ENCODE measurements at places on chromosomes 16 and 17. TPM values are rescaled to one million over a fixed set of nuclear protein-coding genes. Genes with fewer than 3 reads are reported as not detected.

The TEKT5 gene
- not detected for polyA plus RNA-seq

The FOXL1 gene
- not detected for polyA plus RNA-seq

The RCVRN gene
- polyA plus RNA-seq = not detected

The GLP2R gene
- polyA plus RNA-seq = not detected

- no peak for DNase-seq
These were observed 61.1 kb upstream of the CIBAR2 start for GRCh38 chr16:85173146-85173980.

GRCh38 chr17:31373150-31374093 is 18.1 kb upstream of the RAB11FIP4 start:
- DNase-seq = peak; percentile 51

DNA sequence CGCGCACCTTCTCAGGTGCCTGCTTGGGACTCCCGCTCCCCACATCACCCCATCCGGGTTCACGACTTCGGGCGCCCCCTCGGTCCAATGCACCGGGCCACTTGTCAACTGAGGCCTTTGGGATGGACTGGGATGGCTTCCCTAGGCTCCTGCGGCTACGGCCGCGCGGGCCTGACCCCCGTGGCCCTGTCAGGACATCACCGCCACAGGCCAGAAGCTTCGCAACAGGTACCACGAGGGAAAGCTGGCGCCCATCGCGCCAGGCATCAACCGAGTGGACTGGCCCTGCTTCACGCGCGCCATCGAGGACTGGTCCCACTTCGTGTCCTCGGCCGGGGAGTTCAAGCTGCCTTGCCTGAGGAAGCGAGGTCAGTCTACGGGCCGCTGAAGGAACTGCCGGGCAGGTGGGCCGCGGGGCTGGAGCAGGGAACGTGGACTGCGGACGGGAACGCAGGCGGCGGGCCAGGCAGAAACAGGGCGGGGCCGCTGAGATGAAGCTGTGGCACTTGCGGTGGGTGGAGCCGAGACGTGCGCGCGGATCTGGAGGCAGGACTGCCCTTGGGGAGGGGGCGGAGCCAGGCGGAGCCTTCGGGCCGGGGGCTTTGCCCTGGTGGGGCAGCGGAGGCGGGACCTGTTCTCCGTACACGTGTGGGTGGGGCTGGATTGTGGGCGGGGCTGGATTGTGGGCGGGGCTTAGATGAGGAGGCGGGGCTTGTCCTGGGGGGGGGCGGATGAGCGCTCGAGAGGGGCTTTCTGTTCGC is 13.7 kb upstream of the CNGB1 start:
- DNase-seq = peak; percentile 89

DNA sequence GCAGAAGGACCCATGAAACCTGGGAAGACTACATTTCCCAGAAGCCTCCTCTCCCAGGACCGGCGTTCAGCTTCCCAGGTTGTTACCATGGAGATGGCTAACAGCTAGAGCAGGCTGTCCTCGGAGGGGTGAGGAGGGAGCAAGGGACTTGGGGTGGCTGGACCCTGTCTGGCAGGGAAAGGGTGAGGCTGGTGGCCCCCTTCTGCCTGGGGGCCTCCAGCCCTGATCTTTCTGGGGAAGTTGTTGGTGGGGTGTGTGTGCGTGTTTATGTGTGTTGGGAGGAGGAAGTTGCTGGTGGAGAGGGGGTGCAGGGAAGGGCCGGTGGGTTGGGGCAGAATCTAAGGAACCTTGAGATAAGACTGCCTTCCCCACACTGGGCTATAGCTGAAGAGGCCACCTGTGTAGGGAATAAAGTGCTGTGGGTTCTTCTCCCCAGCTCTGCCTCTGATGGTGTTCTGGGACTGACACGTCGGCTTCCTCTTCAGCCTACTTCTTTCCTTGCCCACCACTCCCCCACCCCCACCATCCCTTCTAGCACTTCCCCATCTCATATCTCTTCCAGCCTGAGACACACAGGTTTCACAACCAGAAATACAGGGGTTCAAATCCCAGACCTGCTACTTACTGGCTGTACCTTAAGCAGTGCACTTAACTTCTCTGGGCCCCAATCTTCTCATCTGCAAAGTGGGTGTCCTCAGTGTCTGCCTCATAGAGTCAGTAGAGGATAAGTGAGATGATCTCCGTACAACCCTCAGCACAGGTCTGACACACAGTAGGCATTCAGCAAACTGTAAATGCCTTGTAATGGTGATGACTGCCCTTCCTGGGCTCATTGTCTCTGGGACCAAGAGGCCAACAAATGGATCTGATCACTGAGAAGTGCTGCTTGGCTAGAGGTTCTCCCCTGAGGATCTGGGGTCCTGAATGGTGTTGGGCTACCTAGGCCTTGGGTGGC is at the start of gene DRC7:
TSS of gene DRC7 (plus strand) at position 82 of the 955 bp plus-strand sequence. CDS start 3,144 bp downstream, outside the sequence.
- peak; percentile 8 for DNase-seq

- no peak for DNase-seq
These were observed 31.2 kb upstream of the MTSS2 start for GRCh38 chr16:70717065-70717464.

- DNase-seq = no peak
These were observed 11.3 kb upstream of the ABCA10 start for GRCh38 chr17:69239611-69240600.

GRCh38 chr16:12499032-12499745 is 304.5 kb downstream of the CPPED1 start:
- DNase-seq = no peak

DNA sequence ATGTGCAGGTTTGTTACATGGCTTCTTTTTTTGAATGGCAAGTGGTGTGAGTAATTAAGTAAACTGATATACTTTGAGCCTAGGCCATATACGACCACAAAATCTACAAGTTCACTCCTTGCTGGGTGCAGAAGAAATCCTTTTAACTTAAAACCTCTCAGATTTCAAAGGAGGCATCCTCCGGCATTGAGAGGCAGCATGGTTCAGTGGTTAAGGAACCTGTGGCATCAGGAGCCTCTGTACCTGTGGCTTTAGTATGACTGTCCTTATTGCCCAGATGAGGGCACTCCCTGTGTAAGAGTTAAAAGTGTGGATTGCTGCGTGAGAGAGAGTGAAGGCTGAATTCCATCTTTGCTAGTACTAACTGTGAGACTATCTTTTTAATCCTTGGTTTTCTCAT is 3.3 kb downstream of the NLRP1 start:
- no peak for DNase-seq

All from naive thymus-derived CD4-positive, alpha-beta T cell (primary cell).